ENCODE measurements at places on chromosomes 2 and 18.

- DNase-seq, result no peak
These were observed 2.4 kb downstream of the FBXO48 start for GRCh38 chr2:68464651-68465050.

DNA sequence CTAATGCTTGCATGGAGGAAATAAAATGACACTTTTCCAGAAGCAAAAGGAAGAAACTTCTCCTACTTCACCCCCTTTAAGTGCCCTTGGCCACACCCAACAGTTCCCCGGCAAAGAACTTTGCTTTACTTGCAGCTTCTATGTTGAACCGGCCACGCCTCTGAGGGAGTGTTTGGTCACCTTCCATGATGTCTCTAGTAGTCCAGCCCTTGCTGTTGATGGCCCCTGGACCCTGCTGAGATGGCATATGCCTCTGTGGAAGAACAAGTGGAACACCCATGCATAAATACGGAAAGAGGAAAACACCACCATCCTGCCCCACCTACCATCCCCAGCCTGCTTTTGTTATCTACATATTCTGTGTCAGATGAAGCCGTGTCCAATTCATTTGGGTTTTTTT is 218.3 kb upstream of the POU3F3 start:
- DNase-seq, result no peak

- DNase-seq, result no peak
These were observed 193.4 kb downstream of the NBAS start for GRCh38 chr2:15367715-15368114.

- DNase-seq, result peak; percentile 24
These were observed 199.8 kb downstream of the CLIP4 start for GRCh38 chr2:29314816-29315571.

DNA sequence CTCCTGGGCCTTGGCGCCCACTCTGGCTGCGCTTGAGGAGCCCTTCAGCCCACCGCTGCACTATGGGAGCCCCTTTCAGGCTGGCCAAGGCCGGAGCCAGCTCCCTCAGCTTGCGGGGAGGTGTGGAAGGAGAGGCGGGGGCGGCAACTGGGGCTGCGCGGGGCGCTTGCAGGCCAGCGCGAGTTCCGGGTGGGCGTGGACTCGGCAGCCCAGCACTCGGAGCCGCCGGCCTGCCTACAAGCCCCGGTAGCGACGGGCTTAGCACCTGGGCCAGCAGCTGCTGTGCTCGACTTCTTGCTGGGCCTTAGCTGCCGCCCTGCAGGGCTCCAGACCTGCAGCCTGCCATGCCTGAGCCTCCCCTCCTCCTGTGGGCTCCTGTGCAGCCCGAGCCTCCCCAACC is 141.5 kb upstream of the SLC39A10 start:
- no peak for DNase-seq

DNA sequence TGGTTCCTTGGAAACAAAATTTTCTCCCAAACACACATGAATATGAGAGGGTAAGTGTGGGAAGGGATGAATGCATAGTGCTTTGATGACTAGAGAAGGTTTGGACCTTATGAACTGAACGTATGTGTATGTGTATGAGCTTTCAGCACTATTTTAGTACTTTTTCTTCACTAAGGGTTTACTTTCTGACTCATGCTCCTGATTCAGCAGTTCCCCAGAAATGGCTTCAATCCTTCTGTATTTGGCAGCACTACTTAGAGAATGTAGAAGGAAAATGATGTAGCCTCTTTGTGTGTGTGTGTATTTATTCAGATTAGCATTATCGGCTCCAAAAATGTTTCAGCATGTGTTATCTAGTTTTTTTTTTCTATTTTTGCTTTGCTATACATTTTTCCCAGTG is 22.2 kb downstream of the KCNJ3 start:
- no peak for DNase-seq

DNA sequence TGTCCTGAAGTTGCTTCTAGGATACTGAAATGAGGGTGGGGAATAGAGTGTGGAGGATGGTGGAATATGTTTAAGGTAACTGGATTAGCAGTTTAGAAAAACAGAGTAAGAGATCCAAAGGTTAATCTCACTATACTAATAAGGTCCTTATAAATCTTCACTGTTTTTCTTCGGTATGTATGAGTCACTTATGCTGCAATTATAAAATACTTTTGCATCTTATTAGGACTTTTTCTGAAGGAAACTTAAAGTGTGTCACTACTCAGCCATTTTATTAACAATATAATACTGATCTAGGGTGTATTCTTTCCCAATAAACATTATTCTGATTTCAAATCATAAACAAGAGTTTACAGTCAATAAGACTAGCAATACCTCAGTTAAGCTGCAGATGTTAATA is 182.3 kb downstream of the ZNF521 start:
- no peak for DNase-seq

GRCh38 chr2:3727397-3728045 is 24.1 kb downstream of the DCDC2C start:
- no peak for DNase-seq

GRCh38 chr2:233835230-233836186 is 18.8 kb downstream of the HJURP start:
- no peak for DNase-seq

DNA sequence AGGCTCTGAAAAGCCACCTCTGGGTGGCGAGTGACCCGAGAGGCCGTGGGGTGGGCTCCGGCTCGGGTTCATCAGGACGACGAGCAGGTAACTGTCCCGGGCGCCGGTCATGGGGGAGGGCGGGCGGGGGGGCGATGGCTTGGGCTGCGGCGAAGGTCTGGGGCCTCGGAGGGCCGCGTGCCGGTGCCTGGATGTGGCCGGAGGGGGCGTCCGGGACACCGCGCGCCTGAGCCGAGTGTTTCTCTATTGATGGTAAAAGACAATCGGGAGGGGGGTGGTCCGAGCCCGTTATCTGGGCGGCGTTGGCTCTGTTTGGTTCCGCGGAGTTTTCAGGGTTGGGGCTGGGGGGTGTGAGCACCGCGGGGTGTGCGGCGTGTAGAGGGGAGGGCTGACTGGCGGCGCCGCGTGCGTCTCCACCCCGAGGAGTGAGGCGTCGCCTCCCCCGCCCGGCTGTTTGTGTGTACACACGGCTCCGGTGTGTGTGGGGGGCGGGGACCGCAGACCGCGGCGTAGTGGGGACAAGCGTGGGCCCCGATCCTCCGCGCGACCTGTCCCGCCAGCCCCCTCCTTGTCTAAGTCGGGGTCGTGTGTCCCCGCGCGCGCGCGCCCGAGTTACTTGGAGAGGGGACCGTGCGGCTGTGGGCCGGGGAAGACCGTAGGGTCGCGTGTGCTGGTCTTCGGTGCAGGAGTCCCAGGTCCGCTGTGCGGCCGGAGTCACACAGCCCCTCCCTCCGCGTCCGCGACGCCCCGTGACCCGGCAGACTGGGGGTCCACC is 1.6 kb downstream of the CTIF start:
- DNase-seq, result peak; percentile 41

DNA sequence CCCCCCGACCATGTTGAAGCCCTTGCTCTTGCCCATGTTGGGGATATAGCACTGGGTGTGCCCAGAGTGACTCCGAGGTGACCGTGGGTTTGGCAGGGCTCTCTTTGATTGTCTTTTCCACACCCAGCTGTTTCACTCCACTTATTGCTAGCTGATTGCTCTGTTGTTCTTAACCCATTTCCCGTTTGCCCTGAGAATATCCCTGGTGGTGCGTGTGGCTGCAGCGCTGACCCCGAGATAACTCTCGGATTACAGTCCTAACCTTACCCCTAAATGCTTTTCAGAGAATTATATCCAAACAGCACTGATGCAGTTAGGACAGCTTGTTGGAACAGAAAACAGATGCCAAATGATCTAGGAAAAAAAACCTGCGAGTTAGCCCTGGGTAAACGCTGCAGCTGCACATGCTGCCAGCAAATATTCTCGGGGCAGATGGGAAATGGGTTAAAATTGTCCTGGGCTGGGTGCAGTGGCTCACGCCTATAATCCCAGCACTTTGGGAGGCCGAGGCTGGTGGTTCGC is 34.3 kb upstream of the SNORC start:
- DNase-seq, result no peak

GRCh38 chr2:57802243-57802642 is 244.4 kb upstream of the VRK2 start:
- DNase-seq, result no peak

DNA sequence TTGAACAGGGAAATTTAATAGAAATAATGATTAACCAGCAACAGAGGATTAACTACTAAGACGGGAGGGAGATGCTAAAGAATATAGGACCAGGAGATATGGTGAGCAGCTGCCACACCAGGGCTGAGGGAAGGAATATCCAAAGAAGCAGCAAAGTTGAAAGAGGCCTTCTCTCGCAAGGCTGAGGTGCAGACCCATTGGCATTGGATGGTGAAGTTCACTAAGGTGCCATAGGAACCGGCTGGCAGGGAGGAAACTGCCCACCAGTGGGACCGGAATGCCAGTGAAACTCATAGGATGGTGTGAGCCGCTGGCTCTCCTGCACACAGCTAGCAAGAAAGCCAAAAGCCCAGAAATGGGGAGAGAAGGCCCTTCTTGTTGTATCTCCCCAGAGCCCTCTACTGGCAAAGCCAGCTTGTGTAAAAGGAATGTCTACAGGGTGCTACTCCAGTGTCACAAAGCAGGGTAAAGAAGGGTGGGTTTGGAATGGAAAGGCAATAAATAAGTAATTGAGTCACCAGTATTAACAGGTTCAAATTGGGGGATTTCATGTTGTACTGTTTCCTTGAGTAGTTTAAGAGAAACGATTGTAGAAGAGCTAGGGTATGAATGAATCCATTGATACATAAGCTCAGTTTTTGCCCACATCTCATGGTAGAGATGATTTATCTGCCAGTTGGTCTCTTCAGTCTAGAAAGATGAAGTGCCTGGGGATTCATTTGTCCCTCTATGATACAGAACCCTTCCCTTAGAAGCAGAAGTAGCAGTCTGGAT is 36.0 kb downstream of the FARP2 start:
- no peak for DNase-seq

GRCh38 chr2:111118981-111119821 is 1.5 kb upstream of the BCL2L11 start:
- DNase-seq, result no peak

GRCh38 chr18:76265497-76266235 is 229.4 kb downstream of the ZNF516 start:
- DNase-seq, result no peak

DNA sequence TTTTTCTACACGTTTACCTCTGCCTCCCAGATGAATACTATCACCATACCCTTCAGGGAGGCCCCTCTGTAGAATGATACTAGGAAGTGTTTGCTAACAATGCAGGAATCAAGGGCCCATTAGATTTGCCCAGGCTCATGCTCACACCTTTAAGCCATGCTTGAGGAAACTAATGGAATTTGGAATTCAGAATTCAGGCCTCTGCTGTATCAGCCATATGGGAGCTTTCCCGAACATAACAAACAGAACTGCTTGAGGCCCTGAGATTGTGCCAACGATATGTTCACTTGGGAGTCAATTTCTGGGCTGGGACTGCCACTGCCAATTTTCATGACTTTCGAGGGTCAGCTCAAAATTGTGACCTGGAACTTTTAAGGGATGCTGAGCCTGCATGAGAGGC is 282.5 kb downstream of the CLIP4 start:
- DNase-seq, result no peak

- DNase-seq, result no peak
These were observed 9.2 kb upstream of the TMEM247 start for GRCh38 chr2:46470114-46470628.

GRCh38 chr2:100580367-100581276 is 17.8 kb downstream of the PDCL3 start:
- DNase-seq, result no peak

DNA sequence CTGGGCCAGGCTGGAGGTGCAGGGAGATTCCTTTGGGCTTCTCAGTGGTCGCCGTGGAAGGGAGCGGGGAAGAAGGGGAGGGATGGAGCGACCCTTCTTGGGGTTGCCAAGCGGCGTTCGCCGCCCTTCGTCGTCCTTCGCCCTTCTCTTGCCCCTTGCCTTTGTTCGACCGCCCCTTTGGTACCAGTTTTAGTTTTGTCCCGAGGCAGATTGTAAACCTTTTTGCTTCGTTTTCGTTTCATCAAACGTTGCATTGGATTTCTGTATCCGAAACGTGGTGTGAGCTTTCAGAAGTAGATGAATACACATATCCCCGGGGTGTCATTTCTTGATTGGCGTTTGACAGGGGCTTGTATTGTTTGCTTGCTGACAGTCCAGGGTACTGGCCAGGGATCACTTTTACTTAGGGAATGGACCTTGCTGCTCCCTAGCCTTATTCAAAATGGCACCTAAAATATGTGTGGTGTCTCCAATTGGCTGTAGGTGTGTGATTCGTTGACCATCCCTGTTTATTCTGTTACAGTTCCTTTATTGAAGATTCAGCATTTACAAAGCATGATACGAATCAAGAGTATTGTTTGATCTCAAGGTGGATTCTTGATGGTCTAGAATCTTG is 788 bp downstream of the USP14 start:
- DNase-seq, result no peak

DNA sequence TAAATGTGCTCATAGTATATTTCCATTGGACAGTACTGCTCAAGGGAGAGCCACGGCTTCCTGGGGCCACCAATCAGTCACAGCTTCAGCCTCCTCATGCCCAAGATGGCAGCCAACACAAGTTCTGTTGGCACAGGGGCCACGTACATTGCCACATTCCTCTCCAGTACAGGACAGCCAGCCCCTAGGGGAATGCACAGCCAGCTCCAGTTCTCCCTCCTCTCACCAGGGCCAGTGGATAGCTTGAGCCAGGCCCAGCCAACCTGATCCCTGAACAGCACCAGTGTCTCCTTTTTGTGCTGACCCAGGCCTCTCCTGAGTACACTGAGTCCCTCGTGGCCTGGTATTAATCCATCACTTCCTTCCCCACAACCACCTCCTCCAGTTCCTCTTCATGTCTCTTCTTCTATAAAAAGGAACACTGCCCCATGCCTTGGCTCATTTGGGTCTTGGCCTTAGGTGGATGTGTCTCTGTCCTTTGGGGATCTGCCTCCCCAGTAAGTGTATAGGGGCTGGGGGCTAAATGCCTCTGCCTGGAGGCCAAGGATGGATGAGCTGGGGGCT is 168.7 kb downstream of the TNS1 start:
- no peak for DNase-seq

DNA sequence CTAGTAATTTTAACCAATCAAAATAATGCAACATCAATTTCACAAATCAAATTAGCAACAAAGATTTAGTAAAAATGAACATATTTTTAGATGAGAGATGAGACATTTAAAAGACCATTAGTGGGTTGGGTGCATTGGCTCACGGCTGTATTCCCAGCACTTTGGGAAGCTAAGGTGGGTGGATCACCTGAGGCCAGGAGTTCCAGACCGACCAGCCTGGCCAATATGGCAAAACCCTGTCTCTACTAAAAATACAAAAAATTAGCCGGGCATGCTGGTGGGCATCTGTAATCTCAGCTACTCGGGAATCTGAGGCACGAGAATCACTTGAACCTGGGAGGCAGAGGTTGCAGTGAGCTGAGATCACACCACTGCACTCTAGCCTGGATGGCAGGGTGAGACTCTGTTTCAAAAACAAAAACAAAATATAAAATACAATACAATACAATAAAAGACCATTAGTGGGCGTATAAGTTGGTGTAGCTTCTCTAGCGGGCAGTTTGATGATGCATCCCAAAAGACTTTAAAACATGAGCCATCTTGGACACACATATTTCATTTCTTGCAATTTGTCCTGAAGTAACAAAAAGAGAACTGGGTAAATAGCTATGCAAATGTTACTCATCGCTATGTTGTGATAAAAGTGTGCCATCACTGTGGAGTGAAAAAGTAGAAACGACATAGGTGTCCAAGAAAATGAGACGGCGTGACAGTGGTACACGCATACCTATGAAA is 101.8 kb downstream of the COL6A3 start:
- no peak for DNase-seq

- no peak for DNase-seq
These were observed 131.0 kb upstream of the COPS8 start for GRCh38 chr2:236954641-236955040.

GRCh38 chr2:118689456-118689855 is 158.0 kb downstream of the EN1 start:
- no peak for DNase-seq
